ENCODE measurements at places on chromosomes 13 and 19.
A peak's percentile ranks its signal among the peaks of the same experiment; 100 is the strongest.

GRCh38 chr13:103033999-103034398 lies 32.2 kb downstream of the SLC10A2 start:
- DNase-seq, result no peak

DNA sequence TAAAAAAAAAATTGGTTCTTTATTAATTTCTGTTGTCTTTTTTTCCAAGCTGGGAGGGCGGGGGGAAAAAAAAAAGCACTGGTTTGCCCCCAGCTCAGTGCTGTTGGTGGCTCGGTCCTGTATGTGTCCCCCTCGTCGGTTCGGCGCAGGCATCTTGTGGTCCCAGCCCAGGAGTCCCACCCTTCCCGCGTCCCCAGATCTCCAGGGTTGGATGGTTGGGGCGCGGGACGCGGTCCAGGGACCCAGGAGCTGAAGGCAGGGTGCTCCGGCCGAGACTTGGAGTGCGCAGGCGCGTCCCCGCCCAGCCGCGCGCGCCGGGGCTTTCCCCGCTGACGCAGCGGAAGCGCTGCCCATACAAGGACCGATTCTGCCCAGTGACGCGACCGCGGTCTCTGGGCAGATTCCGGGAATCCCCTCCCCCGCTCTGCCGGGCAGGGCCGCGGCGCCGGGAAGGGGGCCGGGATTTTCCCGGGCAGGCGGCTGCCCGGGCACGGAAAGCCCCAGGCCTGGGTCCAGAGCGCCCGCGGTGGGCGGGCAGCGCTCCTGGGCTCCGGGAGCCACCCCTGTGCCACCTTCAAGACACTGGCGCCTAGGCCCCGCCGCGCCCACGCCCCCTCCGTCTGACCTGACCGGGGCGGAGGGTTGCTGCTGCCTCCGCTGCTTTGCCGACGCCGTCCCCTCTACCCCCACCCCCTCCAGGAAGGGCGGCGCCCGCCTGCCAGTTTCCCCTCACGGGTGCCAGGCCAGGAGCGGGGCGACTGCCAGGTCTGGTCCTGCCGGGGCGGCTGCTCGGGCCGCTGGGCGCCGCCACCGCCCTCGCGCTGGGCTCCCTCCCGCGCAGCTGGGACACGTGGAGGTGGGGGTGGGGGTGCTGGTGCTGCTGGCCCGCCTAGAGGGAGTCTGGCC lies 2.3 kb downstream of the JUNB start:
- DNase-seq, result peak; percentile 96

- DNase-seq, result no peak
Observed at GRCh38 chr13:34340534-34340933, 522.6 kb downstream of the RFC3 start.

DNA sequence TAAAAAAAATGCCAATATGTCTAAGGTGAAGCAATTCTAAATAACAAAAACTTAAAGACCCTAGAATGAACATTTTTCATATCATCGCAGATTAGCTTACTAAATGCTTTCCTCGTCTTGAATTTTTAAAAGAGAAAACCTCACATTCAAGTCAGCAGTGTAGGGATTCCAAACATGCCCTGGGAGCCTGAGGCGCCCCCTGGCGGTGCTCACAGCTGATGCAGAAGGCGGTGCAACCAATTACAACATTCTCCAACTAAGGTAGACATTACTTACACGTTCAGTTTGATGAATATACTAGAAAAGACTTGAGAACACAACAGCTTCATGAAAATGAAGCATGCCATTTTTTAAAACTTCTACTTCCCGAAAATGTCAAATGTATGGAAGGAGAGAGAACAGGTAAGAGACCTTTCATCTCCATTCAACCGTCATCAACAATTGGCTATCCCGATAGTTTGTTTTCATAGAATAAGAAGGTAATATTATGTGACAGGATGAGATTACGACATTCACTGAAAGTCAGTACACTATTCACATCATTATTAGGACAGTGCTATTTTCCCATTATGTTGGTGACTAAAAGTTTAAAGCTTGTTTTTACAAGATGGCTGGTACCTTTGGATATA lies 304.4 kb downstream of the DCLK1 start:
- no peak for DNase-seq

DNA sequence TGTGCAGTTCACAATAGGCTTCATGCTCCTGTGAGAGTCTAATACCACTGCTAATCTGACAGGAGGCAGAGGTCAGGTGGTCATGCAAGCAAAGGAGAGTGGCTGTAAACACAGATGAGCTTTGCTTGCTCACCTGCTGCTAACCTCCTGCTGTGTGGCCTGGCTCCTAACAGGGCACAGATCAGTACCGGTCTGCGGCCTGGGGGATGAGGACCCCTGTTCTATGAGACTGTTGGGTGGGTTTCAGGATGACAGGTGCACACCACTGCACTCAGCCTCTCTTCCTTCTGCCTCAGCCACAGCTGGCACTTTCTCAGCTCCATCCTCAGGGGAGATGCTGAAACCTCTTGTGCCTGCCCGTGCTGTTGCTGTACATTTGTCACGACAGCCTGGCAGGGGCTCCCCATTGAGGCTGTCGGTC lies 9.7 kb downstream of the CLEC4G start:
- no peak for DNase-seq

- DNase-seq, result no peak
Observed at GRCh38 chr13:113305208-113305607, 8.2 kb downstream of the LAMP1 start.

Measured in mucosa of descending colon (tissue), 3 donors.